Amniotic stem cell (primary cell): ENCODE measurements at places on chromosomes 5 and 9.

DNA sequence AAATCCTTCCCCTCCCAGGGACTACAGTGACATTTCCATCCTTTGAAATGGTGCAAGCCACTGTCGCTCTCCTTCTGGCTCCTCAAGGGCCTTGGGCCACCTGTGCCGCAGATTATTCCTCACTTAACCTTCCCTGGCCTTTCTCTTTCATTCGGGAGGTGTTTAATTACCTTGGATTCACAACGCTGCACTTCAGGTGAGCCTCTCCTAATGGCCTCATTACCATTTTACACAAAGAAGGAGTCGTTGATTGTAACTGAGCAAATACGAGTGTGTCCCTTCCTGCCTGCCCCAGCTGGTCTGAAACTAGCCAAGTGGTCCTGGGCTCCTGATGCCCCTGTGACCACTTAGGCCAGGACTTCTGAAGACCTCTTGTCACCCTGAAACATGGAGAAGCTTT is 205.0 kb downstream of the CRB2 start:
- DNase-seq: no peak

GRCh38 chr9:127395497-127396252 is 1.3 kb upstream of the SLC2A8 start:
- DNase-seq: no peak

DNA sequence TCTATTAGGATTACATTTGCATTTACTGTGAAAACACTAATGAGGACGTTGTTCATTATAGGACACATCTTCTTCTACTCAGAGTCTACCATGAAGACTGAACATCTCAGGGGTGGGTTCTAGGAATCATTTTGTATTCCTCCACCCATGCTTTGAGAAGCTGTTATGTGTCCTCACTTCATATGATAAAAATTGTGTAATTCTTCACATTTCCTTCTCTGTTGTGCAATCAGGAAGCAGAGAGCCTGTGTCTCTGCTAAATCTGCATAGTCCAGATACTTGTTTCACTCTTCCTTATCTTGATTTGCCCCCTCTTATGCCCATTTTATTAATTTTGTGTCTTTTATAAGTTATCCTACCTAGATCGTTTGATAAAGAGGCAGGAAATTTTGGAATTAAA is 97.8 kb upstream of the IQGAP2 start:
- no peak for DNase-seq

DNA sequence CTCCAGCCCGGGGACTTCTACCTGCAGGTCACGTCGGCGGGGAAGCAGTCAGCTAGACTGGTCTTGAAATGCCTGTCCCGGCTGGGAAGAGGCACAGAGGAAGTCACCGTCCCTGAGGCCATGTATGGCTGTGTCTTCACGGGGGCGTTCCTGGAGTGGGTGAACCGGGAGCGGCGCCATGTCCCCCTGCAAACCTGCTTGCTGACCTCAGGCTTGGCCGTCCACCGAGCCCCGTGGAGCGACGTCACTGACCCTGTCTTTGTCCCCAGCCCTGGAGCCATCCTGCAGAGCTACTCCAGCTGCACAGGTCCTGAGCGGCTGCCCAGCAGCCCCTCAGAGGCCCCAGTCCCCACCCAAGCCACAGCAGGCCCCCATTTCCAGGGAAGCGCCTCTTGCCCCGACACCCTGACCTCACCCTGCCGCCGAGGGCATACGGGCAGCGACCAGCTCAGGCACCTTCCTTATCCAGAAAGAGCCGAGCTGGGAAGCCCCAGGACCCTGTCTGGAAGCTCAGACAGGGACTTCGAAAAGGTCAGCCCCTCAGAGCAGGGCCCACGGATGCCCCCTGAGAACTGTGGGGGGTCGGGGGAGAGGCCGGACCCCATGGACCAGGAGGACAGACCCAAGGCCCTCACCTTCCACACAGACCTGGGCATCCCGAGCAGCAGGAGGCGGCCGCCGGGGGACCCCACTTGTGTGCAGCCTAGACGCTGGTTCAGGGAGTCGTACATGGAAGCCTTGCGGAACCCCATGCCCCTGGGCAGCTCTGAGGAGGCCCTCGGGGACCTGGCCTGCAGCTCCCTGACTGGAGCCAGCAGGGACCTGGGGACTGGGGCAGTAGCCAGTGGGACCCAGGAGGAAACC is 47.8 kb downstream of the PLEKHG4B start:
- DNase-seq: no peak

DNA sequence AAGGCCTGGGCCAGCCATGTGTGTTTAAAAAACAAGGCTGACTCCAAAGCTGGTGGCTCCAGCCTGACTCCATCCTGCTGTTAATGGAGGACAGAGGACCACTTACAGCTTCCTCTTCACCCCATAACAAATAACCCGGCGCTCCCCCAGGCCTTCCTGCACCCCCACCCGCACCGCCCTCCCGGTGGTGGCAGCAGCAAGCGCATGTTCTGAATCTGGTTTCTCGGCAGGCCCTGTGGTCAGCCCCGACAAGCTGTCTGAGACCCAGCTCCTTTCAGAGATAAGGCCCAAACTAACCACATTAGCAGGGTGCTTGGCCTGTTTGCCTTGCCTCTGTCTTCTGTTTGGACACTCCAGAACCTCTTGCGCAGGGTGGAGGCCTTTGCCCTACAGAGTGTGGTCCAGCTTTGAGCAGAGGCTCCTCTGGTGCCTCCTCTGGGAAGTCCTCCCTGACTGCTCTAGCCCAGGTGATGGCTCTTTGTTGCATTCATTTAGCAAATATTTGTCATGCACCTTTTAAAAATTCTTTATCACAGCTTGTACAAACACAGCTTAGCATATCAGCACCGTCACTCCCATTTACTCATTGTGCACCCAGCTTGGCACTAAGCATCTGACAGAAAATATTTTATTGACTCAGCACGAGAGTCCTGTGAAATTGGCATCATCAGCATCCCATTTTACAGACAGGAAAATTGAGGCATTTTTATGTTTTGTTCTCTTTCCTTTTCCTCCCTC is 78.4 kb downstream of the NDFIP1 start:
- DNase-seq: no peak

DNA sequence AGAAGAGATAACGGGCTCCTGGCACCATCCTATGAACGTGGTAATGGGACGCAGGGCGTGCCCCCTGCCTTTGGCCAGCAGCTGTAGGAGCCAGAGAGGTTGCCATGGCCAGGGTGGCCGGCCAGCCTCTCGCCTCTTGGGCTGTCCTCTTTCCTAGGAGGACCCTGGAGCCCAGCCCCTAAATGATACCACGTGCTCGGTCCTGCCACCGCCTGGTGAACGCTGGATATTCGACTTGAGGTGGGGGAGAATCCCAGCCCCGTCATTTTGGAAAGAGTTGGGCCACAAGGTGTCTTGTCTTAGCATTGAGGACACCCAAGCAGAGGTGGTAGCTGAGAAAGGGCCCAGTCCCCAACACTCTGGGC is 391 bp upstream of the NRG2 start:
- no peak for DNase-seq
